ENCODE measurements at places on chromosomes 3 and 15. TPM values are rescaled to one million over a fixed set of nuclear protein-coding genes. Genes with fewer than 3 reads are reported as not detected.

The GOLGA8J gene
- total RNA-seq, result not detected

DNA sequence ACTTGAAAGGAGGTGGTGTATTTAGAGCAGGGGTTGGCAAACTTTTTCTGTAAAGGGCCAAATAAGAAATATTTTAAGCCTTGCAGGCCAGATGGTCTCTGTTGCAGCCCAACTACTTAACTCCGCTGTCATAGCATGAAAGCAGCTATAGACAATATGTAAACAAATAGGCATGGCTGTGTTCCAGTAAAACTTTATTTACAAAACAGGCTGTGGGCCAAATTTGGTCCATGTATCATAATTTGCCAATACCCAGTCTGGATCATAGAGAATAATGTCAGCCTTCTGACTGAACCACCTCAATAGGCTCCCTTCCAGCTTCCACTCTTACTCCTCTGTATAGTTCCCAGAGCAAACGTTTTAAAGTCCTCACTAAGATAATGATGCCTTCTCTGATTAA, 638.8 kb upstream of the CFAP20DC start:
- DNase-seq, result no peak

- no peak for DNase-seq
These were observed 1.5 kb downstream of the ZNF639 start for GRCh38 chr3:179324270-179324754.

The NGRN gene
- 52.7 TPM for total RNA-seq

DNA sequence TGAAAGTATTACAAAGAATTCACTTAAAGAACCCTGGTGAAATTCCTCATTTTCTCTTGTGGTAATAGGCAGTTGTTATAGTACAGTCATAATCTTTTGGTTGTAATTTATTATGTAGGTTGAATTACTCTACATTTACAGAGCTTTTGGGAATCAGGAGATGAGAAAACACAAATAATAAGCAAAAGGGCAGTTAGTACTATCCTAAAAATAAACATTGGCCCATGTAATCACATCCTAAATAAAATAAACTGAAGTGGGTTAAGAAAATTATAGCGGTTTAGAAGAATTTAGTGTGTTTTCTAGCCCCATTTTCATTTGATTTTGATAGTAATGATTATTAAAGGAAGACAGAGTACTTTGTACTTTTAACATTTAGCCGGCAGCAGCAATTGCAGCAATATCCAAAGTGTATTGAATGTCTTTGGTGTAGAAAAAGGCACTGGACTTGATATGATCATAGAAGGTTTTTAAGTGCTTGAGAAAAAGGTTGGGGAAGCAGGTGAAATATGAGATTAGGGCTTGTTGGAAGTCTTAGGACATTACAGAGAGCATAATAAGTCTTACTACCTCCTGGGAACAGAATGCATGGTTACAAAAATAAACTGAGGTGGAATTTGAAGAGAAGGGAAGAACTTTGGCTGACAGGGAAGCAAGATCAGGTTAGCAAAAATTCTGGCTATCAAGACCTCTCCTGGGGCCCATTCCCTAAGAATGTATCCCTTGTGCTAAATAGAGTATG, 79.9 kb downstream of the MBNL1 start:
- DNase-seq, result no peak

DNA sequence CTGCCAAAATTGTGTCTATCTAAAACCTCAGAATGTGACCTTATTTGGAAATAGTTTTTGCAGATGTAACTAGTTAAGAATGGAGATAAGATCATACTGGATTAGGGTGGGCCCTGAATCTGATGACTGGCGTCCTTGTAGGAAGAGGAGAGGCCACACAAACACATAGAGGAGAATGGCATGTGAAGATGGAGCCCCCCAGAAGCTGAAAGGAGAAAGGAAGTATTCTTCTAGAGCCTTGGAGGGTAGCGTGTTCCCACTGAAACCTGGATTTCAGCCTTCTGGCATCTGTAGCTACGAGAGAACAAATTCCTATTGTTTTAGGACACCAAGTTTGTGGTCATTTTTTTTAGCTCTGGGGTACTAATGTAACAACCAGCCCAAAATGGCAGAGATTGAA, 423.0 kb upstream of the TPM1 start:
- no peak for DNase-seq

The NR1D2 gene
- 13.0 TPM for total RNA-seq

- DNase-seq, result peak; percentile 41
These were observed 37.6 kb downstream of the ADAMTS9 start for GRCh38 chr3:64650096-64650622.

GRCh38 chr3:146577662-146578061, 27.5 kb downstream of the PLSCR5 start:
- peak; percentile 31 for DNase-seq

- no peak for DNase-seq
These were observed 44.0 kb downstream of the TPRA1 start for GRCh38 chr3:127546554-127546953.

The GPR171 gene
- not detected for total RNA-seq

DNA sequence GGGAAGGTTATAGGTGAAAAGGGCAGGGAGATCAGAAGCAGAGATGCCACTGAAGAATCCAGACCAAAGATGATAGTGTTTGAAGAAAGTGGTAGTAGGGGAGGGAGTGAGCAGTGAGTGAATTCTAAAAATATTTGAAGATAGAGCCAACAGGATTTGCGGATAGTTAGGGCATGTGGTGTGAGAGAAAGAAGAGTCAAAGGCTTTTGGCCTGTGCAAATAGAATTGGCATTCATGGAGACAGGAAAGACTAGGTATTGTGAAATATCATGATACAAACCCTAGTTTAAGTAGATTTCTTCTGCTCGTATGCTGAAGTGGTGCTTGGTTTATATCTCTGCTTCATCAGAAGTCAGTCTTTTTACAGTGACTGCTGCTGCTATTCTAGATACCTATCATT, 224.2 kb upstream of the CFAP20DC start:
- no peak for DNase-seq

GRCh38 chr3:127088511-127089351, 104.2 kb upstream of the PRR23E start:
- DNase-seq, result no peak

GRCh38 chr15:29274946-29275345, 5.3 kb upstream of the NSMCE3 start:
- DNase-seq, result no peak

DNA sequence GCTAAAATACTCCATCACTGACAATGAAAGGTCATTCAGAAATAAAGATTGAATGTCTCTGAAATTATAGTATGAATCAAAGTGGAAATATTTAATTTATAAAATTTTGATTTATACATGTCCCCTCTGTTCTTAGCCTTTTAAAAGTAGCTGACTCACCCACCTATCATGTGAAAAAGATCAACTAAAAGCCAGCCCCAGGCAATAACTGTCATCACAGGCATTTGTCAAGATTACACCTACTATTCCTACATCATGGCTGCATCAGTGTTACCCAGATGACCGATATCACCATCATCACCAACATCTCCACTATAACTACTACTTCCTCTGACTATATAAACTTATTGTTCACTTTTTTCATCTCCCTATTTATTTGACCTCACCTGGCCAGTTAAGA, 14.3 kb upstream of the PIK3R4 start:
- DNase-seq, result no peak

DNA sequence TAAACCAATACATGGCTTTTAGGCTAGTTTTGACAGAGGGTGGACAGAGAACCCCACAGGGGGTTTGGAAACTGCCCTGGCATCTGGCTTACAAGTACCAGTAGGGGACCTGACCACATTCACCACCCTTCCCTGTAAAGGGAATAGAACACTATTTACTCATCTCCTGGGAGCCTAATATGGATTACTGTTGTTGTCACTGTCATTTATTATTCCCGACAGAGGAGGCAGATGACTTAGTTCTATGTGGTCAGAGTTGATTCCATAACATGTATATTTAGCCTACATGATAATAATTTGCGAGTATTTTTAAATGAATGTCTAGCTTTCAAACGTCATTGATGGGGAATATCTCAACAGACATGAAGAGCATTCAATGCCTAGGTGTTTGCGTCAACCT, 15.9 kb downstream of the ZBTB38 start:
- no peak for DNase-seq

DNA sequence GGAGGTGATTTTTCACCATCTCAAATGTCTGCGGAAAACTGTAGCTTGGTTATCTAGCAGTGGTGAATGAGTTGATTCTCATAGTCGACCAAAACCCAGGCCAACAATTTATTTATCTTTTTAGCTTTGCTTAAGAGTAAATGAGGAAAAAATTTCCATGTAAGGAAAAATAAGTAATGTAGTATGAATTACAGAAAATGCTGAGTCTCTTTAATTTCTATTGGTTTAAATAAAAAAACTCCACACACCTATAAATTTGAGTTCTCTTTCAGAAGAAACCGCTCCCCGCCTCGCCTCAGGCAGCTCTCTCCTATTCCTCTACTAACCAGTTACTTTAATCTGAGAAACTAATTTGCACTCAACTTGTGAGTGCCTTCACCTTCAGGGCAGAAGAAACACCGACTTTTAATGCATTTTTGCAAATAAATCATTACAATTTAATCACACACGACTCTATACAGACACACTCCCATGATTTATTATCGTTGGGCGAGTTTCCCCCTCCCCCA, 540 bp upstream of the RSRC1 start:
- no peak for DNase-seq

GRCh38 chr3:37453393-37454389, 279.3 kb upstream of the LRRFIP2 start:
- DNase-seq, result no peak

DNA sequence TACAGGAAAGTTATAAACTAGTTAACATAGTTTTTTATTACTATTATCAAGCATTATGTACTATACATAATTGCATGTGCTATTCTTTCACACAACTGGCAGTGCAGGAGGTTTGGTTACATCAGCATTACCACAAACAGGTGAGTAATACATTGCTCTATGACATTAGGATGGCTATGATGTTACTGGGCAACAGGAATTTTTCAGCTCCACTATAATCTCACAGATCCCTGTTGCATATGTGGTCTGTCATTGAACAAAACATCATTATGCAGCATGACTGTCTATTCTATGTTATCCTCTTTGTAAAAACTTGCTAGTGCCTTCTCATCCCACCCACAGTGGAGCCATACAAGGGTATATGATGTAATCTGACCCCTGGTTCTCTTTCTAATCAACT, 36.5 kb upstream of the PDZRN3 start:
- no peak for DNase-seq

The PARL gene
- 29.6 TPM for total RNA-seq

The COL6A5 gene
- total RNA-seq, result 0.05 TPM

The RTP3 gene
- not detected for total RNA-seq

DNA sequence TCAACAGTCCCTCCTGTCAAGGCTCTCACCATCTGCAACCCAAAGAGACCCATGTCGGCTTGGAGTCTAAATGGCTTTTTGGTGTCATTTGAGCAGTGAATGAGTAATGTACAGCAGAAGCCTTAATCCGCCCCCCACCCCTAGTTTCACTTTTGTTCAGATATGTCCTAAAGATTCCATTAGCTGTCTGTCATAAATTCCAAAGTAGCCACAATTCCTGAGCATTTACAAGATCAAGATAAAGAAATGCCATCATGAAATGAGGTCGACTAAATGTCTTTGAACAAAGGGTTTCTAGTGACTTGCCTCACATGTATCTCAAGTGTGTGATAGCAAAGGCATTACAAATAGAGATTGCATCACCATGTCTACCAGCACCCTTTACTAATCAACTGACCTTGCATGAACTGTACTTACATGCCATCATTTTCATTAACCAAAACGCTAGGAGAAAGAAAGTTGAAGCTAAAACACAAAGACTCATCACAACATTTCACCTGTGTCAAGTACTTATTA, 123.8 kb upstream of the PHLDB2 start:
- no peak for DNase-seq

DNA sequence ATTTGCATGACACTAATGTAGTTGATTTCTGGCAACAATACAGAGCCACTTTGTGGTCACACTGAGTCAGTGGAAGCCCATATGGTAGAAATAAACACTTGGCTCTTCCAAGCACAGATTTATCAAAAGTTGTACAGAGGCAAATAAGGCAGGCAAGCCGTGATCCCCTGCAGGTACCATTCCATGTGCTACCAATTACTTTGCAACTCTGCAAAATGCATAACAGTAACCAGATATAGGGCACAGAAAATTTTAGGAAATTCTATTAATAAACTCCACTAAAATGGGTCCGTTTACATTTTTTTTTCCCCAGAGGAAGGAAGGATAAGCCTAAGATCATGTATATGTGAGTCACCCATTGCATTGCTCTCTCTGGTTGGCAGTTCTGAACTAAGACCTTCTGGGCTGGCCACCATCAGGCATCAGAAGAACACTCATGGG, 103.1 kb upstream of the PTX3 start:
- DNase-seq, result no peak

GRCh38 chr3:94349310-94349878, 286.5 kb downstream of the NSUN3 start:
- DNase-seq, result no peak

The MRPL46 gene
- 19.8 TPM for total RNA-seq

- no peak for DNase-seq
These were observed 193.1 kb downstream of the ALCAM start for GRCh38 chr3:105559856-105560255.

The OXTR gene
- total RNA-seq, result 4.8 TPM

GRCh38 chr3:114941626-114942309, 205.3 kb downstream of the ZBTB20 start:
- DNase-seq, result no peak

DNA sequence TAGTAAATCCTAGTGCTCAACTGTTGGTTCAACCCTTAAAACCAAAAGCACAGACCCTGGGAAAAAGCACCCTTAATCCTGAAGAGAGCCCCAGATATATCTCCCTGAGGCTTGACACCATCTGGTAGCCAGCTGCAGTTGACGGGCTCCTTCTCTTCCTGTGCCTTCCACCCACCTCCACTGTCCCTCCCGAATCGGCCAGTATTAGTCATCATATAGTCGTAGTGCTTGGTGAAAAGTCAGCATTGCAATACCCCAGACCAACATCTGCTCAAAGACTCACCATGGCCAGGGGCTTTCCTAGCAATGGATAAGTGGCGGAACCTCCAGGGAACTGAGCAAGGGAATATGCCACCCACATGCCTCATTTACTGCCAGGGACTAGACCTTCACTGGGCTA, 125.6 kb upstream of the CRBN start:
- DNase-seq, result no peak

DNA sequence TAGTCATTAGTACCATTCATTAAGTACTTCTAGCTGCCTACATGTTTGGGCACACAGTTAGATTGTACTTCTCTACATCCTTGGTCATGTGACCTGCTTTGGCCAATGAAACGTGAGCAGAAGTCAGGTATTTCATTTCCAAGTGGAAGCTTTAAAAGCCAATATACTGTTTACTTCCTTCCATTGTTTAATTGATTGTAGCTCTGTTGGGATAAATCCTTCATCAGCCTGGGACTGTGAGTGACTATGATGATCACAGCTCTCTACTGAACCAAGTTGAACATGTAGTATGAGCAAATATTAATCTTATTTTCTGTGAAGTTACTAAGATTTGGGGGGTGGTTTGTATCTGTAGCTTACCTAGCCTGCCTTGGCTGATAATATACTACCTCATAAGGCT, 116.5 kb upstream of the ROPN1 start:
- no peak for DNase-seq

DNA sequence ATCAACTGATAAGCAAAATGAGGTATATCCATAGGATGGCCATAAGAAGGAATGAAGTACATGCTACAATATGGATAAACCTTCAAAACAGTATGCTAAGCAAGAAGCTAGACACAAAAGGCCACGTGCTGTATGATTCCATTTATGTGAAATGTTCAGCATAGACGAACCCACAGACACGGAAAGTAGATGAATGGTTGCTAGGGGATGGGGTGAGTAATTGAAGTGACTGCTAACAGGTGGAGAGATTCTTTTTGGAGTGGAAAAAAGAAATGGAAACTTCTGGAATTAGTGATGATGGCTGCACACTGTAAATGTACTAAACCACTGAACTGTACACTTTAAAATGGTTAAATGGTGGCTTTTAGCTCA, 630 bp upstream of the EFCAB12 start:
- no peak for DNase-seq
